Fibroblast of gingiva (primary cell): ENCODE measurements at places on chromosomes 16 and 17.

GRCh38 chr16:49701065-49701685 lies 154.7 kb downstream of the ZNF423 start:
- DNase-seq = no peak

GRCh38 chr16:48317614-48318315 lies 67.4 kb downstream of the SIAH1 start:
- DNase-seq = peak; percentile 6

DNA sequence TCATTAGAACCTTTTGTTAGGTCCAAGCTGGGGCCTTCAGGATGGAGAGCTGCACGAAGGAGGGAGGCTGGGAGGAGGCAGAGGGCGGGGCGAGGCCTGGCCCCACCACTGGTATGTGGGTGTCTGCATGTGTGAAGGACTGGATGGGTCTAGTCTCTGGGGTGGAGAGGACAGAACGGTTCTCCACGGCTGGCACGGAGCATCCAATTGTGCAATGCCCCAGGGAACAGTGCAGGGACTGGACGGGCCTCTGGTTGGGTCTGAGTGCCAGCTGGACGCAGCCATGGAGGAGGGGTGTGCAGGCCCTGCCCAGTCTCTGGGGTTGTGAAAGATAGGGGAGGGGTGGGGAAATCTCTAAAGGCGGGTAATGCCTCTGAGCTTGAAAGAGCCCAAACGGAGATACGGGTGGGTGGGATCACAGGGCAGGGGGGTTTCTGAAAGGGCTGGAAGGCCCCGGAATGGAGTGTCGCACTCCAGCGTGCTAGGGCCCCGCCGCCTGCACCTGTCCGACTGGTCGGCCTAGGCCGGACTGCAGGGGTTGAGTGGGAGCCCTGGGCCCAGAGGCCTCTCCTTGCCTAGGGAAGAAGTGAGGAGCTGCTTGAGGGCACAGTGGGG lies 1.6 kb downstream of the PPL start:
- peak; percentile 99 for DNase-seq

- DNase-seq = no peak
Observed at GRCh38 chr17:45022655-45023339, 28.6 kb downstream of the DCAKD start.

DNA sequence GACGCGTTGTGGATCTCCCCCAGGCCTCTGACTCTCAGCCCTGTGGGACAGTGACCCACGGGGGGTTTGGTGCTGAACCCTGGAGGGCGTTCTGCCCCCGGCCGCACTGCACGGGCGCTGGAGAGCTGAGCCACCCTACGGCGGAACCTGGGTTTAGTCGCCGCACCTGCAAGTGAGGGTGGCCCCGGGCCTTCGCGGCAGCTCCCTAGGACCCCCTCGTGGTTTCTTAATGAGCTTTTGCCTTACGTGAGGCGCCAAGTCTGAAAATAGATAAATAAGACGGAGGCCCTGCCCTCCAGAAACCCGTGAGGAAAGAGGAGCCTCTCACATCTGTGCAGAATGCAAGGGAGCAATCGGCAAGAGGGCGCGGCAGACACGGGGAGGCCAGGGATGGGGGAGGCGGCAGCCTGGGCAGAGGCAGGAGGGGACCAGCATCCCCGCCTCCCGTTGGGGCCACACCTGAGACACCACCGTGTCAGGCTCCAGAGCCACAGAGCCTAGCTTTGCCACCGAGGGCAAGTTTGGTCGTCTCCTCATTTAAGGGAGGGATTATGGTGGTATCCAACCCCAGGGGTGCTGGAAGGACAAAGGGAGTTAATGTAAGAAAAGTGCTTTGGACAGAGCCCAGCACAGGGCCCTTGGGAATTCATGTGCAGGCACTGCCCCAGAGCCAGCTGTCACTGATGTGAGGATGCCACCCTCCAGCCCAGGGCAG lies 153.2 kb upstream of the CHMP6 start:
- DNase-seq = no peak

- peak; percentile 83 for DNase-seq
Observed at GRCh38 chr17:43368740-43369506, 29.9 kb upstream of the ARL4D start.

DNA sequence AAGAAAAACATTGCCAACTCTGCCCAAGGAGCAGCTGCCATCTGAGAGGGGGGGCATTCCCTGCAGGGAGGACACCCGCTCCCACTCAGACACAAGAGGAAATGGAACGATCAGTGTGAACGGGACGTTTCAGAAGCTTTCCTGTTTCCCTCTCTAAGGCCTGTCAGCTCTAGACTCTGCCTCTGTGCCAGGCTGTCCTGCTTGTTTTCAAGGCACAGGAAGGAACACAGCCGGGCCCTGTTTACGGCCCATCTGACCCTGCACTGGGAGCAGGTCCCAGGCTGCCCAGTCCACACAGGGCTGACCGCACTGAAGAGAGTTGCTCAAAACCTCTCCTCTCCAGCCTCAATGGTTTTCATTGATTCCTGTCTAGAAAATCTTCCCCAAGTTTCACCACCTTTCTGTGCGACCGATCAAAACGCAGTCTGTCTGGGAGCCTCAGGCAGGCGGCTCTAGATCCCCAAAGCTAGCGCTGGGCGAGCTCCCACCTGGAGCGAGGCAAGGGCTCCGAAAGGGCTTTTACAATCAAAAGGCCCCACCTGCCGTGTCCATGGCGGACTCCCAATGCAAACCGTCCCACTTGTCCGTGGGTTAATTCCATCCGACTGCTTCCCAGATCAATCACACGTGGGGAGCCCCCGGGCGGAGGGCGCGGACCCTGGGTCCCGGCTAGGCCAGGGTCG lies 1.5 kb downstream of the PIEZO1 start:
- DNase-seq = peak; percentile 53

DNA sequence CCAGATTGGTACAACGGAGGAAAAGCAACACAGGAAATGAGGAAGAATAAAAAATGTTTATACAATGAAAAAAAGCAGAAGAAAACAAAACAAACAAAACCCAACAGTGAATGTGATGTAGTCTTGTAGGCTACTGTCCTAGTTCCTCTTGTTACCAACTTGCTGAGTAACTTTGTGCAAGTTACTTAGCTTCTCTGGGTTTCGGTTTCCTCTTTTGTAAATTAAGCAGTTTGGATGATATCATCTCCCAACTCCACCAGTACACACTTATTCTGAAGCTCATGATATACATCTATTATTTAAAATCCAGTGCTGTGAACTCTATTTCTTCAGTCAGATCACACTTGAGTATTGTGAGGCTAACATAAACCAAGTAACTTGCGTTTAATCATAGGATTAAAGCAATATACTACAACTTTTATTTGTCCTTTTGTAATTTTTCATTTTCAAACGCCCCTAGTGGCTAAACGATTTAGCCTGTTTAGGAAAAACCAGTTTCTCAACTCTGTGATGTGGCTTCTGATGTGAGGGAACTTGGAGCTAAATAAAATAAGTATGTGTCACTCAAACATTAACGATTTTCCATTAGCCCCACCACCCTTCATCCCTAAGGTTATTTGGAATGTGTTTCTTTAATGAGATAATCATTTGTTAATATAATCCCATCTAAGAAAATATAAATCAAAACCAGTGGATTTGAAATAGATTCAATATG lies 1.4 kb upstream of the UNK start:
- peak; percentile 60 for DNase-seq

- DNase-seq = no peak
Observed at GRCh38 chr16:74749291-74750055, 25.1 kb downstream of the FA2H start.

DNA sequence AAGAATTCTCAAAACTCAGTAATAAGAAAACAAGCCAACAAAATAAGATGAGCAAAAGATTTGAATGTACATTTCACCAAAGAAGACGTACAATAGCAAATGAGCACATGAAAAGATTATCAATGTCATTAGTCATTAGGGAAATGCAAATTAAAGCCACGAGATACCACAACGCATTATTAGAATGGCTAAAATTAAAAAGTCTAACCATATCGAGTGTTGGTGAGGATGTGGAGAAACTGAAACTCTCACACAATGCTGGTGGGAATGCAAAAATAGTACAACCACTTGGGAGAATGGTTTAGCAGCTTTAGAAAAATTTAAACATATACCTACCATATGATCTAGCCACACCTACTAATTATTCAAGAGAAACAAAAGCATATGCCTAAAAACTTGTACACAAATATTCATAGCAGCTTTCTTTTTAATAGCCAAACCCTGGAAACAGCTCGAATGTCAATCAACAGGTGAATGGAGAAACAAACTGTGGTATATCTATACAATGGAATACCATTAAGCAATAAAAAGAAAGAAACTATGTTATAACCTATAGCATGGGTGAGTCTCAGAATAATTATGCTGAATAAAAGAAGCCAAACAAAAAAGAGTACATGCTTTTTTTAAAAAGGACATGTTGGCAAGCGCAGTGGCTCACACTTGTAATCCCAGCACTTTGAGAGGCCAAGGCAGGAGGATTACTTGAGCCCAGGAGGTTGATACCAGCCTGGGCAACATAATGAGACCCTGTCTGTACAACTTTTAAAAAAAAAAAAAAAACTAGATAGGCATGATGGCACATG lies 103.6 kb downstream of the LITAF start:
- DNase-seq = no peak

DNA sequence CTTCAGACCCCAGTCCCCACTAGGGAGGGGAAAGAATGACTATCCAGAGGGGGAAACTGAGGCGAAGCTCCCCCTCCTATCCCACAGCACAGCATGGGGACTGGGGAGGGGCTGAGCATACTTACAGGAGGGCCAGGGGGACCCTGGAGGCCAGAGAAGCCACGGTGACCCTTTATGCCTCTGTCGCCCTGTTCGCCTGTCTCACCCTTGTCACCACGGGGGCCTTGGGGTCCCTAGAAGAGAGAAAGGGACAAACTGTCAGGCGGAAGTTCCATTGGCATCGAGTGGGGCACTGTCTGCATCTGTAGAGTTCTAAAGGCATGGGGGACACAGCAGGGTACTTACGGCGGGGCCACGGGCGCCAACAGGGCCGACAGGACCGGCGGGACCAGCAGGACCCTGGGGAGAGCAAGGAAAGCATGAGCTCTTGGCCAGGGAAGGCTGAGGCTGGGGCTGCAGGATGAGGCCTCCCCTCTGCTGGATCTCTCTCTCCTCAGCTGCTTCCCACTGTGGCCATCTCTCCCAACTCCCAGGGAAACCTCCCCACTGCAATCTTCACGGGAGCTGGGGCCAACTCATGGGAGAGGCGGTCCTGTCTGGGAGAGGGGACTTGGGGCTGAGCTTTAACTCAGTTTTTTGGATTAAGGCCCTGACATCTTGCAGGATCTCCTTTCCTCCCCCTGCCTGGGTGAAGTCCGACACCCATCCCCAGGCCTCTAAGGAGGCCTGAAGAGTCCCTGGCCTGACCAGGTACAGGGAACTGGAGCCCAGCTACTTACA lies 13.5 kb downstream of the COL1A1 start:
- DNase-seq = peak; percentile 83

GRCh38 chr17:81494626-81495377 lies 17.8 kb downstream of the ACTG1 start:
- DNase-seq = no peak

GRCh38 chr16:79316004-79316458 lies 284.5 kb downstream of the MAF start:
- no peak for DNase-seq

- DNase-seq = no peak
Observed at GRCh38 chr17:31609331-31609730, 217.9 kb downstream of the RAB11FIP4 start.

GRCh38 chr16:1069154-1069553 lies 3.4 kb upstream of the SSTR5 start:
- DNase-seq = no peak

DNA sequence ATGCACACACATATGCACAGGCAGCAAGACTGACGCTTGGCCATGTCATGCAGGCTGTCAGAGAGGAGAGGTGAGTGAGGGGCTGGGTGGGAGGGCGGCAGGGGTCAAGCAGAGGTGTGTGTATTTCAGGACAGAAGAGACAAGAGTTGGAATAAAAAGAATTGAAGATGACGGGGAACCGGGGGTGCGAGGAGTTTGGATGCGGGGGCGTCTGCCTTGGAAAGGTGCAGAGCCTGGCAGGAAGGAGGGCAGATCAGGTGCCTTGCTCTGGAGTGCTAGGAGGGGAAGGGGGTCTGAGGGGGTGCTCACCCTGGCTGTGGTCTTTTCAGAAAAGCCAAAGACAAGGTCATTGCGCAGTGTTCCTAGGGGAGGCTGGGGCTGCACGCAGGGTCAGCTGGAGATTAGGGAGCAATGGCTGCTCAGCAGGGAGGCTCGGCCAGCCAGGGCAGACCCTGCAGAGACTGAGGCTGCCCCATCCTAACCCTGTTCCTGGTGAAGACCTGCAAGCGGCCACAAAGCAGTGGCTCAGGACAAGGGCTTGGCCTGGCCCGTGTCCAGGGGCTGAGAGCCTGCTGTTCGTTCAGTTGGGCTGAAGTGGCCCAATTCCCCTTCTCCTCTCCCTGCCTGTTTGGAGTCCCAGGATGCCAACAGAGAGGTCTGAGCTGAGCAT lies 23.7 kb upstream of the CBX4 start:
- DNase-seq = no peak

DNA sequence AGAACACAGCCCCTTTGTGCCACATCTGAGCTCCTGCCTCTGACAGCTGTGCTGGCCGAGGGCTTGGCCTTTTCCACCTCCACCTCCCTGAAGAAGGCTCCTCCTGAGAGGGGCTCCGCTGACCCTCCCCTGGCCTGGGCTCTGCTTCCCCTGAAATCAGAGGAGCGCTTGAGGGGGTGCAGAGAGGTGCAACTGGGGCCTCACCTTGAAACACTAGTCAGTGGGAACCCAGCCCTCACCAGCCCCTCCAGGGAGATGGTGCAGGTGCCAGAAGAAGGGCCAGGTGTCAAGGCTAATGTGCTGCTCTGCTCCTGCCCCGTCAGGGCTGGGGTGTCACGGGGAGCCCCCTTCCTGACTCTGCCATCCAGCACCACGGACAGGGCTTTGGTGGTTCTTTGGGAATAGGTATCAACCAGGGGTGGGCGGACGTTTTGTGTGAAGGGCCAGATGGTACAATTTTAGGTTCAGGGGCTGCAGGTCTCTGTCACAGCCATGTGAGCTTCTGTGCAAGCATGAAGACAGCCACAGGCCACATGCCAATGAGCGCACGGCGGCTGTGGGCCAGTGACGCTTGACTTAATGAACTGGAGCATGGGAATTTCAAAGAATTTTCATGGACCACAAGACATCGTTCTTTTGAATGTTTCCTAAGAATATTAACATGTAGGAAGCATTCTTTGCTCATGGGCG lies 2.1 kb upstream of the ZG16B start:
- DNase-seq = no peak

GRCh38 chr17:50684612-50685333 lies 22.9 kb downstream of the ANKRD40 start:
- DNase-seq = no peak

GRCh38 chr16:30700491-30700890 lies 1.5 kb downstream of the SRCAP start:
- DNase-seq = no peak

DNA sequence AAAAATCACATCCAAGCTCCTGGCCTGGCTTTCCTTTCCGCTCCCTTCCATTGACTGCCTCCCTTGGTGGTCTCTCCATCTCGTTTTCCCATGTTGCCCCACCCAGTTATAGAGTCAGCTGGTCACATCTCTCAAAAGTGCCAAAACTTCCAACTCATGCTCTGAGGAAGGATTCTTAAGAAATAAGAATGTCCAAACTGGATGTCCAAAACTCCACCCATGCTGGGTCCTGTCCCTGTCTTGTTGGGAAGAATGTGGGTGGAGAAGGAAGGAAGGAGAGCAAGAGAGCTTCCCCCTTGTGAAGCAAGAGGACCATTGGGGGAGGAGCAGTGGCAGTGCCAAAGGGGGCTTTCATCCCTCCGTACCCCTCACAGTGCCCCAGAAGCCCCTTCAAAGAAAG lies 44.6 kb upstream of the MAP3K14 start:
- DNase-seq = no peak
